ENCODE measurements at places on chromosomes 7 and 10. TPM values are rescaled to one million over a fixed set of nuclear protein-coding genes. Genes with fewer than 3 reads are reported as not detected.

PRPS1L1 gene
- not detected for total RNA-seq

- H3K4me1 ChIP-seq: peaks cover 3% of the 10 kb centered on the region
- no peaks in the 10 kb centered on the region for H3K36me3 ChIP-seq
- no peak overlapping the region for H3K4me3 ChIP-seq
Measured at GRCh38 chr7:116802746-116803152, 59.6 kb upstream of the CAPZA2 start.

GRCh38 chr10:82208726-82209125, 333.7 kb downstream of the NRG3 start:
- H3K4me1 ChIP-seq: no peaks in the 10 kb centered on the region
- no peaks in the 10 kb centered on the region for H3K27me3 ChIP-seq
- H3K27ac ChIP-seq: no peak overlapping the region
- no peak overlapping the region for H3K4me3 ChIP-seq

GRCh38 chr7:106947244-106947728, 82.2 kb downstream of the PIK3CG start:
- H3K4me1 ChIP-seq: peaks cover 7% of the 10 kb centered on the region
- H3K36me3 ChIP-seq: no peaks in the 10 kb centered on the region
- H3K4me3 ChIP-seq: no peak overlapping the region
- DNase-seq: peak; percentile 79
- no peaks in the 10 kb centered on the region for H3K27me3 ChIP-seq
- H3K27ac ChIP-seq: no peak overlapping the region

- H3K27ac ChIP-seq: no peak overlapping the region
- no peak overlapping the region for H3K4me3 ChIP-seq
- no peaks in the 10 kb centered on the region for H3K27me3 ChIP-seq
- peaks cover 3% of the 10 kb centered on the region for H3K36me3 ChIP-seq
- DNase-seq: no peak
Measured at GRCh38 chr7:111827863-111828504, 265.7 kb upstream of the IMMP2L start.

DNA sequence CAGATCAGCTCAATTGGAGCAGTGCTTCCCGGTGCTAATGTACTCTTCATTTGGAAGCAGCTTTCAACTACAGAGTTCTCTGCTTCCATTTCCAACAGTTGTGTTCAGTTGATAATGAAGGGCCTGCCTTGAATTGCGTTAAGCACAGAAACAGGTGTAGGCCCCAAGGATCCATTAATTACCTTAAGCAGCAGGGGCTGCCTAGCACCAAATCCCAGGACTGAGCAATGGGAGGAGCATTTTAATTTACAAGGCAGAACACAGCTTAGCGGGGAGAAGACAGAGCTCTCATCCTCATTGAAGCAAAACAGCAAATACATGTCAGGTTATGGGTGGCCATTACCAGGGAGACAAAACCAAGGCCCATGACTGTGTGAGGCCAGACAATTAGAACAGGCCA, 349.6 kb downstream of the TFEC start:
- no peaks in the 10 kb centered on the region for H3K36me3 ChIP-seq
- DNase-seq: peak; percentile 29
- H3K4me1 ChIP-seq: no peaks in the 10 kb centered on the region
- H3K4me3 ChIP-seq: no peak overlapping the region
- no peaks in the 10 kb centered on the region for H3K27me3 ChIP-seq
- no peak overlapping the region for H3K27ac ChIP-seq

All from H9 (cell line).